Type B pancreatic cell (in vitro differentiated cells): ENCODE measurements at places on chromosomes 7 and 10. TPM values are rescaled to one million over a fixed set of nuclear protein-coding genes. Genes with fewer than 3 reads are reported as not detected.

- DNase-seq: no peak
Measured at GRCh38 chr7:148993193-148993592, 35.1 kb downstream of the PDIA4 start.

The CDHR3 gene
- 5.6 and 15.5 TPM in 2 replicates for total RNA-seq

GRCh38 chr10:123134915-123135414 lies 805 bp upstream of the HMX3 start:
- DNase-seq: no peak

DNA sequence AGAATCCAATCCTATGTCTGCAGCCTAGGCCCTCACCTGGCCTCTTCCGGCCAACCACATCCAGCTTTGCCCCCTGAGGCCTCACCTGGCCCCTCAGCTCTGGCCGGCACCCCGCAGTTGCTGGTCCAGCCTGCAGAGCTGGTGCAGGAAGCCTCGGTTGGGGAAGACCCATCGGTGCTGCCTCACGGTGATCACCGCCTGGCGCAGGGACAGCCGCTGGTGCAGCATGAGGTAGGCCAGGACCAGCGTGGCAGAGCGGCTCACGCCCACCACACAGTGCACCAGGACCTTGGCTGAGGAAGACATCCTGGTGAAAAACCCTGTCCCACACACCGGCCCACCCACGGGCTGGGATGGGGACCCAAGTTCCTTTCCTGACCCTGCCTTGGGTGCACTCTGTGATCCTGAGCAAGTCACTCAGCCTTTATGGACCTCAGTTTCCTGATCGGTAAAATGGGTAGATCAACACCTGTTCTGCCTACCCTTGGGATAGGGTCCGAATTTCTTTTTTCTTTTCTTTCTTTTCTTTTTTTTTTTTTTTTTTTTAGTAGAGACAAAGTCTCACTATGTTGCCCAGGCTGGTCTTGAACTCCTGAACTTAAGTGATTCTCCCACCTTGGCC lies 5.8 kb upstream of the SAMD8 start:
- DNase-seq: peak; percentile 64

GRCh38 chr10:48511875-48512231 lies 93.0 kb downstream of the ARHGAP22 start:
- no peak for DNase-seq

The STAG3 gene
- 1.6 and 1.7 TPM in 2 replicates for total RNA-seq

The SH2D4B gene
- total RNA-seq: 0.07 and 0.10 TPM in 2 replicates

DNA sequence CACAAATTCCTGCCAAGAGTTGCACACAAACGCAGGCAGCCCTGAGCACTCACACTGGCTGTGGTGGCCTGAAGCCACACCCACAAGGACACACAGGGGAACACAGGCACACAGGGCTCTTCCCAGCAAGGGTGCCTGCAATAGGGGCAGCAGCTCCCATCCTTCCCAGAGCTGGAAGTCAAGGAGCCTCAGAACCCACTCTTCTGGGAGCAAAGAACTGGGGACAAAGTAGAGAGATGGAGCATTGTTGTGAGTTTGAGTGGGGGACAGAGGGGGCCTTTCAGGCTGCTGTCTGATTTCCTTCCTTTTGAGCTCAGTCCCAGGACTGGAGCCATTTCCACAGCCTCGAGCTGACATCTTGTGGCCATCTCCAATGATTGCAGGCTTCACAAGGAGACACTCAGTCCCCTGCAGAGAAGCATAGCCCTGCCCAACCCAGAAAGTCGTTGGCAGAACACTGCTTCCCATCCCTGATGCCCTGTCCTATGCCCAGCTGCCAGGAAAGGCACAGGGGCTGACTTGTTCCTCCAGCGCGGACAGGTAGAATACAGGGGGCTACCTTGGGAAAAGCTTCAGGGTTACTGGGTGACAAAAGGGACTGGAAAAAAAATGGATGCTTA lies 34.4 kb upstream of the SLF2 start:
- no peak for DNase-seq

- DNase-seq: no peak
Measured at GRCh38 chr7:120794106-120794729, 63.7 kb downstream of the TSPAN12 start.

GRCh38 chr10:51048792-51049191 lies 25.5 kb upstream of the PRKG1 start:
- DNase-seq: no peak

GRCh38 chr10:103983367-103983911 lies 16.5 kb downstream of the SLK start:
- no peak for DNase-seq

The MRC1 gene
- 0.74 and 0.80 TPM in 2 replicates for total RNA-seq

The DDX50 gene
- 28.7 and 44.2 TPM in 2 replicates for total RNA-seq

DNA sequence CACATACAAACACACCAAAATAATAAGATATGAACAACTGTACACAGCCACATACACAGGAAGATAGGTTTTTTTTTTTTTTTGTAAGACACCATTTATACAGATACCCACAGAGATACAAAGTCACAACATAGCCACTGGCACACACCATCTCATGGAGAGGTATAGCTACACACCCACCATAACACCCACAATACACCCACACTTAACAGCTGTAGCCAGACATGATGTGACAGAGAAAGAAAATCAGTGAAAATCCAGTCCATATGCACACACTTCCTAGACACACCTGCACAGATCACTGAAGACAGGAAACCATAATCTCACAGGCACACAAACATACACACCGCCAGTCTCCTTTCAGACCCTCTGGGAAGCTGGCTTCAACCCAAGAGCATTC lies 62.4 kb upstream of the PAX2 start:
- no peak for DNase-seq

GRCh38 chr10:121405549-121405948 lies 192.7 kb downstream of the FGFR2 start:
- DNase-seq: no peak

GRCh38 chr10:78543031-78543748 lies 509.5 kb downstream of the RPS24 start:
- no peak for DNase-seq

The FKBP9 gene
- total RNA-seq: 76.0 and 131 TPM in 2 replicates

GRCh38 chr7:149772956-149773434 lies 393 bp downstream of the ZNF467 start:
- peak; percentile 73 for DNase-seq

GRCh38 chr10:4652111-4653010 lies 173.6 kb upstream of the AKR1E2 start:
- no peak for DNase-seq

- DNase-seq: no peak
Measured at GRCh38 chr7:131654249-131654558, 97.8 kb upstream of the PODXL start.

GRCh38 chr7:129768614-129769399 lies 157.3 kb downstream of the NRF1 start:
- DNase-seq: no peak

DNA sequence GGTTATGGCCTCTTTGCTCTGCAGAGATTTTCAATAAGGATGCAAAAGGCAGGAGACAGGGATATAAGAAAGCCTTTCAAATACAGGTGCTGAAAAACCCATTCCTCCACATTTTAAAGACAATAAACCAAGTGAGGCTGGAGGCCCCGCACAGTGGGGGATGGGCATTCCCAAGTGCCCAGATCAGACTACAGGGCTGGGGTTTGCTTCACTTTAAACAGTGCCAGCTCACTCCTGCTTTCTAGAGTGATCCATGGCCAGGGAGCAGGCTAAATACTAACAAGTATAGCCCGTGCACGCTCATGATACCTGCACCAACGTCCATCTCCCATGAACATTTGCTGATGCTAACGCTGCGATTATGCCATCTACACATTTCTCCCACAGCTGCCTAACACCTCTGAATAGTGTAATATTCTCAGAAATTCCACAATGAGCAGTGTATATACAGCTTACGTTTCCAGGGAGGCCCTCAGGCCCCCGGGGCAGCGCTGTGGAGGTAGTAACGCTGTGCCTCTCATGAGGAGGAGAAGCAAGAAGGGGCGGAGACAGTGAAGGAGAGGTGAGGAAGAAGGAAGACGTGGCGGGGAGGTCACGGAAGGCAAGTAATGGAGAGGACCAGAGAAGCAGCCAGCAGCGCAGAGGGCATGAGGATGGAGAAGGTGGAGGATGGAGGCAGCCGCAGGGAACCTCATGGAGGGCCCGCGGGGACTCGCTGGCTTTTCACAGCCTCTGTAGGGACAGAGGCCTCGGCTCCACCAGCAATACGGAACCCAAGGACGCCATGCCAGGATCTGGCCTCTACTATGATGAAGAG lies 141.7 kb downstream of the USP6NL start:
- DNase-seq: no peak

DNA sequence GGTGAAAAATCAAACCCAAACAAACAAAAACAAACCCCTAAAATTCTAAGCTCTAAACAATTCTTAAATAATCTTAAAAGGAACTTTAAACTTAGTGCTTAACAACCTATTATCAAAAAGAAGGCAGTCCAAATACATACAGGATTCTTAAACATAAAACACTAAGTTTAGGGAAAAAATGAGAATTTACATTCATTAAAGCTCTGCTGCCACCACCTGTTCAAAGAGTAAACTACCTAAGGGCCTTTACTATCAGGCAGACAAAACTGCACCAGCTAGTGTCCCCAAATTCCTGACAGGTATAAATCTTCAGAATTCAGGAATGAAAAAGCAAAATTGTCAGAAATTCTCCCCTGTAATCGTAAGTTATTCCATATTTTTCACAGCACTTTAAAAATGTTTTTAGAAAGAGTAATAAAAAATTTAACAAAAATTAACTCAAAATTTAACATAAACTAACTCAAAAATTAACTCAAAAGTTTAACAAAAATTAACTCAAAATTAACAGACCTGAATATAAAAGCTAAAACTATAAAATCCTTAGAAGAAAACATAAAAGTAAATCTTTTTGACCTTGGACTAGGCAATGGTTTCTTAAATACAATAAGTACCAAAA lies 55.1 kb downstream of the PDZD8 start:
- DNase-seq: no peak

DNA sequence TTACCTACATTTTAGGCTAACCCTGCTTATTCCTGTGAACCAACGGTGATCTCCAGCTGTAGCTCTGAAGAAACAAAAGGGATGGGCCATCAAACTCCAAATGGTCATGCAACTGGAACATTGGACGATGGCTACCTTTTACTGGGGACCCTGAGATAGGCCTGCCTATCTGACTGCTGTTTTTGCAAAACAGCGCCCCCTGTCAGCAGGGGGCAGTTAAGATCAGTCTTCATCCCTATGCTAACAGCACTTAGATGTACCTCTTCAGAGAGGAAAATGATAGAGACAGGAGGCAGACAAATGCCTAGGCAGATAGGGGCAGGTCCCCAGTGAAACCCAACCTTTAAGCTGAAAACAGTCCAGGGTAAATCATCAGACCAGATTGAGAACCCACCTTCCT lies 1085.4 kb upstream of the SORCS1 start:
- no peak for DNase-seq

DNA sequence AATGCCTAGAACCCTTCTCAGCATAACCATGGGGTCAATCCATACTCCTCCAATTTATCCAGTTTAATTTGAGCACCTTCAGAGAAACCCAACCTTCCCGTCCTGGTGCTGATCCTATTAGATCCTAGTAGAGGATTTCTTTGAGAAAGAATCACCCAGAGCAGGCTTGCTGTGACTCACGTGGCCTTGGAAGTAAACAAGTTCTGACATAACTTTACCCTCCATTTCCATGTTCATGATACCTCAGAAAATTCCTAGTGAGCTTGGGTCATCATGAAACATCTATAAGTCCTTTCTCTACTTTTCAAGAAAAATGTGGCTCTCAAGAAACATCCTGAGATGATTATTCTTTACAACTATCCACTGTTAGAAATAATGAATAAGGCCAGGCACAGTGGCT lies 71.7 kb downstream of the PRLHR start:
- DNase-seq: no peak

DNA sequence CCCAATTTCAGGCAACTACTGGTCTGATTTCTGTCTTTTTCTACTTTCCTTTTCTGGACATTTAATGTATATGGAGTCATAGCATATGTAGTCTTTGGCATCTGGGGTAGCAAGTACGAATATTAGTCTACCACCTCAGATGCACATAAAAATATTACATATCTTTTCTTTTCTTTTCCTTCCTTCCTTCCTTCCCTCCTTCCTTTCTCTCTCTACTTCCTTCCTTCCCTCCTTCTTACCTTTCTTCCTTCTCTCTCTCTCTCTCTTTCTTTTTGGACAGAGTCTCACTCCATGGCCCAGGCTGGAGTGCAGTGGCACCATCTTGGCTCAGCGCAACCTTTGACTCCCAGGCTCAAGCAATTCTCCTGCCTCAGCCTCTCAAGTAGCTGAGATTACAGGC lies 4.0 kb upstream of the OPTN start:
- no peak for DNase-seq

The SNX10 gene
- 1.8 and 2.8 TPM in 2 replicates for total RNA-seq

- DNase-seq: no peak
Measured at GRCh38 chr7:134293002-134293740, 23.6 kb downstream of the SLC35B4 start.

DNA sequence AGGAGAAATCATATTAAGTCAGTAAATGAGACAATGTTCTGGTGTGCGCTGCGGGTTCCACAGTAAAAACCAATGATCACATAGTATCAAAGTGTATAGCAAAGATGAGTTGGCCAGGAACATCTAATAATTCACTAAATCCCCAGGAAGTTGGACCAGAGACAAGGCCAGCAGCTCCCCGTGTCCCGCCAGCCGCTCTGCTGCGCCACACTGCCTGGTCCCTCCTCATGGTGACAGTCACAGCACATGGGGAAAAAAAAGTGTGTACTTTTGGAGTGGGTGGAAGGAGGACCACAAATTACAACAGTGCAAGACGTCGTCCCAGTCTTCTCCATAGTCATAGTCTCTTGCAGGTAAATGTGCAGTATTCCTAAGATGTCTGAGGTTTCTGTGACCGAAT lies 239.0 kb upstream of the RNF32 start:
- no peak for DNase-seq

DNA sequence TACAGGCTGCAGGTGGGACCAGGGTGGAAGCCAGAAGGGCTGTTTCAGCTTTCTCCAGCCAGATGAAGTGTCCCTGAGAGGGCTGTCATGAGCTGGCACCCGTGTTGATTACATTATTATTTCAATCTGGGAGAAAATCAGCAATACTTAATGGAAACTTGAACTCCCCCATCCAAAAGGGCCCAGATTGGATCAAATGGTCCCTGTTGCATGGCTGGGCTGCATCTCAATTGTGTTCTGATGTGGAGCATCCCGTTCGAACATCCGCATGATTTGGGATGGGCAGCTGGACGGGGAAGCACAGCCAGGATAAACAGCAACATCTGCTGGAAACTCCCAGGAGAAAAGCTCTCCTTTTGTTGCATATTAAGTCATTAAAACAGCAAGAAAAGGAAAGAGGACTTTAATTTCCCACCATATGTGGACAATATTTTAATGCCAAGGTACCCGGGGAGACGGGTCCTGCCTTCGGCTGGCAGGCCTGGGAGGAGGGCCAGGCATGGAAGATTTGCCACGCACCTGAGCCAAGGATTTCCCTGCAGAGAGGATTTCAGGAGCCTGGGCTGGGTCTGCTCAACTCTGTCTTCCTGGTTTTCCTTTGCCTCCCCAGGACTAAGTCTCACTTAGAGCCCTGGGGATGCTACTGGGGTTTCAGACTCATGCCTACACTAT lies 52.4 kb downstream of the NPTX2 start:
- DNase-seq: no peak

The PRTFDC1 gene
- total RNA-seq: 12.4 and 22.9 TPM in 2 replicates

The SRRM3 gene
- total RNA-seq: 4.0 and 8.4 TPM in 2 replicates

- no peak for DNase-seq
Measured at GRCh38 chr10:119189811-119190282, 11.2 kb upstream of the PRDX3 start.
